ENCODE measurements at places on chromosomes 16 and 17.

DNA sequence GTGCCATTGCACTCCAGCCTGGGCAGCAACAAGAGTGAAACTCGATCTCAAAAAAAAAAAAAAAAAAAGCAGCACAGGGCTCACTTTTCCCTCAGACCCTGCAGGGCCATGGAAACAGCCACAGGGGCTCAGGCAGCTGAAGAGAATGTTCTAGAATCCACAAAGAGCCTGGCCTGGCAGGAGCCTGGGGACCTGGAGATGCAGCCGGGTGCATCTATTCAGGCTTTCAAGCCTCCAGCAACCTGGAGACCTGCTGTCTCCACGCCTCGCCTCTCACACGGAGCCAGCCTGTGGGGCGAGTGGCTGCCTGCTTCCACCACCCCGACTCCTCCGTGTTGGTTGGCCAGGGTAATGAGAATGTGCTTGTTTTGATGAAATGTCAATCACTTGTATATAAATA, 44.0 kb upstream of the MEAK7 start:
- no peak for DNase-seq

GRCh38 chr17:34899643-34900291, 61.5 kb downstream of the CCT6B start:
- no peak for DNase-seq

GRCh38 chr16:28193530-28194423, 18.0 kb downstream of the XPO6 start:
- DNase-seq: peak; percentile 75

GRCh38 chr17:49635121-49635520, 42.8 kb downstream of the SPOP start:
- DNase-seq: no peak

DNA sequence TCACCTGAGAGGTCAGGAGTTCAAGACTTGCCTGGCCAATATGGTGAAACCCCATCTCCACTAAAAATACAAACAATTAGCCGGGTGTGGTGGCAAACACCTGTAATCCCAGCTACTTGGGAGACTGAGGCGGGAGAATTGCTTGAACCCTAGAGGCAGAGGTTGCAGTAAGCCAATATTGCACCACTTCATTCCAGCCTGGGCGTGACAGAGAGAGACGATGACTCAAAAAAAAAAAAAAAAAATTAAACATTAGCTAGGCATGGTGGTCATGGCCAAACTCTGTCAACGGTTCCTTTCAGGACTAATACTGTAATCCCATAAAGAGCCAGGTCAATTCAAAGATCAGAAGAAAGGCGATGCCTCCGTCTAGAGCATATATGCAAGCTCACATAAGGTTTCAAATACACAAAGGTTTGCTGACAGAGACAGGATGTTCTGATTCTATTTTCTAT, 2.4 kb downstream of the RNF157 start:
- DNase-seq: no peak

DNA sequence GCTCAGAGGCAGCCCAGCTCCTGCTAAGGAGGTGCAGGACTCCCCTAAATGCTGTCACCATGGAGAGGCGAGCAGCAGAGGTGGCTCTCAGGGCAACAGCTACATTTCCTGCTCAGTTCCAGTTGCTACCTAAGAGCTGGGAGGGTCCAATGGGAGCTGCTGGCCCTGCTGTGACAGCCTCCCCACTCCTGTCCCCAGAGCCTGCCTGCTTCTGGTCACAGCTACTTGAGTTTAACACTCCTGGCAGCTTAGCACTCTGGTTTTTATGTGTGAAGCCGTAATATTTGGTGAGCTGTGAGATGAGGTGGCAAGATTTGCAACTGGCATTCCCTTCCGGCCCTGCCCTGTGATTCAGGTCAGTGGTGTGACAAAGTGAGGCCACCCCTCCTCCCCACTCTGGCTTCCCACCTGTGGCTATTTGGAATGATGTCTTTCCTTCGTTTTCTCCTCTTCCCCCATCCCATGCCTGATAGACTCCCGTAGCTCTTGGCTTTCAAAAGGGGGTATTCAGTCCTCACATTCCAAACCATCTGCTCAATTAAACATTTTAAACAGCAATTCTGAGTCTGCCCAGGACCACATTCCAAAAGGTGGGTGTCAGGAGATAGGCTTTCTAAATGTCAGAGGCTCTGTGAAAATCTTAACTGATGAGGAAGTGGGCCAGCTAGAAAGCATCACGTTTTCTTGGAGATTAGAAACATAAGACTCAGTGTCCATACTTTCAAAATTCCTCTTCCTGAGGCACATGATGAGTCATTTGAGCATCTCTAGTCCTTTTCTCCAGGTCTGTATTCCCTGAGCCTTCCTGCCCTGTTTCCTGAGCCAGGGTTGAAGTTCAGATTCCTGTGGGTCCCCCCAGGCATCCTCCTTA, 42.6 kb upstream of the SKAP1 start:
- DNase-seq: no peak

- no peak for DNase-seq
Observed at GRCh38 chr16:57865746-57866528, 63.6 kb upstream of the KIFC3 start.

DNA sequence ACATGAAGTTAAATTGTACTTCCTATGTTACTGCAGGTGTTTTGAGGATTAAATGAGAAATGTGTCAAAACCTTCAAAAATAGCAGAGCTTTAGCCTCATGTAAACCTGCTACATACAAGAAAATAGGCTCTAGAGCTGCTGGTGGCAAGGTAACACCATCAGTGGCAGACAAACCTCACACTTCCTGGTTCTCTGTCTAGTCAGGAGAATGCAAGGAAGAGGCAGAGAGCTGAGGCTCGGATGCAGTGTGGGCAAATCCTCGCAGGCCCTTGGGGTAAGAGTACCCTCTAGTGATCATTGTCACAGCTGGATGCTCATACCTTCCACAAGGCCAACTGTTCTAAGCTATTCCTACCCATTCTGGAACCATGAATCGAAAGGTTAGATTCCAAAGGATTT, 14.2 kb downstream of the CIAPIN1 start:
- no peak for DNase-seq

DNA sequence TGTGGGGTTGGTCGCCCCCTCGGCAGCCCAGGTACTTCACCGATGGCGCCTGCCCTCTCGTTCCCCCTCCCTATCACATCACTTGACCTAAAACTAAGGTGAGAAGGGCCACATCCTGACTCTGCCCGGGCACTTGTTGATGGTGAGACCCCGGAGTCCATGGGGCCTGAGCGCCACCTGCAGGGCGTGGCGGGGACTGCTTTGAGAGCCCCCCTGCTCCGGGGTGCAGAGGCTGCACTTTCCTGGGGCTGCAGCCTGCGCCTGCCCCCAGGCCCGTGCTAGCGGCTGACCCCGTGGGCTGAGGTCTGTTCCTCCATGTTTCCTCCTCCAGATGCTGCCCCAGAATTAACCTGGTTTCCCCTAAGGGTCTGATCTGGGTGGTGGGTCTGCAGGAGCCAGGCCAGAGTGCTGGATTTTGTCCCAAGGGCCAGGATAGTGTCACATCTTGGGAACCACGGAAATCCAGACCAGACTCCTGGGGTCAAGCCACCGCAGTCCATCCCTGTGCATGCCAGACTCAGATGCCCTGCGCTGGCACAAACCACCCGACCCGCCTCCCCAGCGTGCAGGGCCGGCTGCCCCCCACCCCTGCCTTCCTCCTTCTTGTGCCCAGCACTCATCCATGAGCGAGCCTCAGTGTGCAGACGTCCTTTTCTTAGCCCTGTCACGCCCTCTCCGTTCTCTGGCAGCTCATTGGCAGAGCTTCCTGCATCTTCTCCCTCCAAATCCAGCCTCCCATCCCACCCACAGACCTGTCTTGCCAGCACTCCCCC, 2.7 kb downstream of the NDUFAF8 start:
- DNase-seq: peak; percentile 75

DNA sequence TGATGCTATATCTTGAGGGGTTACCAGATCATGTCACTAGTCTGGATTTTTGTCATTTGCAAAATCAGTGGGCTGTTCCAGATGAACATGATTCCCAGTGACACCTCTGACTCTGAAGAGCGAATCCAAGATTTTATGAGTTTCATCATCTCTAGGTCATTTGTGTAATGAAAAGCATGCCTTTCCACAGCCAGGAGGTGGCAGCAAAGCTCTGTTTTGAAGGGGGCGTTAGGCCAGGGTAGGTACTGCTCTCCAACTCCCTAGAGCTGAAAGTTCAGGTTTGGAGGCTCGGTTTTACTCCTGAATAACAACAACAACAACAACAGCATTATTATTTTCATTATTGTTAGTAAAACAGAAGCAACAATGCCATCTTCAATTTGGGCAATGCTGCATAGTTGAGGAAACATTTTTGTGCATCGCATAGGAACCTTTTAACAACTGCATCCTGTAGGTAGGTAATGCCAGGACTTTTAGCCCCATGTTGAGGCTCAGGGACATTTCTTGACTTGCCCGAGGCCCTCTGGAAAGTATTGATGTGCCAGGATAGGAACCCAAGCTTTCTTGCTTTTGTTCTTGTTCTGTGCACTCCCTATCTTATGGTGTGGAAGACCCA, 77.0 kb downstream of the MYH13 start:
- DNase-seq: peak; percentile 46

DNA sequence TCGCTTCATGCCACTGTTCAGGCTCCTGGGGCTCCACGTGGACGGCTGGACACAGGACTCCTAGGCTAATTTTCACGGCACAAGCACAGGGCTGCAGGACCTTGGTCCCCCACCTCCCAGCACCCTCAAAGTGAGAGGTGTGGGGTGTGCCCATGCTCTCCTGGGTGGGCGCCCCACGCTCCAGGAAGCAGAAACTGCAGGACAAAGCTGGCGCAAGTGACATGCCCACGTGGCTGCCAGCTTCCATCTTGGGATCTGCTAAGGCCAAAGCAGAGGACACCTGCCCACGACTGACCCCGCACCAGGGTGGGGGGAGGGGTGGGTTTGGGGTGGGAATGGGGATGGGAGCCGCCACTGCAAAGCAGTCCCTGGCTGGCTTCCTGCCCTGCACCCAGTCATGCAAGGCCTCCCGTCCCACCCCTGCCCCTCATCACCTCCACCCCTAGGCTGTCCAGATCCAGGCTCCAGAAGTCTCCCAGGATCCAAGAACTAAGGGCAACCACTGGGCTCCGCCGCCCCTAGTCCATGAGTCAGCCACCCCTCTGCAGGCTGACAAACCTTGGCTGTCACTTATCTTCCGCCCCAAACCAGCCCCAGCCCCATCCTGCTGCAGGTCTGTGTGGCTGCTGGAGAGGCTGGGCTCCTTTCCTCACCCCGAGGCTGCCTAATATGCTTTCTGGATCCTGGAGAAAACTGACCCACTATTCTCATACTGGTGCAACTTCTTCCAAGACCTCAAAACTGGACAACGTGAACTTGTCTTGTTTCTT, 11.1 kb downstream of the USP6 start:
- no peak for DNase-seq

DNA sequence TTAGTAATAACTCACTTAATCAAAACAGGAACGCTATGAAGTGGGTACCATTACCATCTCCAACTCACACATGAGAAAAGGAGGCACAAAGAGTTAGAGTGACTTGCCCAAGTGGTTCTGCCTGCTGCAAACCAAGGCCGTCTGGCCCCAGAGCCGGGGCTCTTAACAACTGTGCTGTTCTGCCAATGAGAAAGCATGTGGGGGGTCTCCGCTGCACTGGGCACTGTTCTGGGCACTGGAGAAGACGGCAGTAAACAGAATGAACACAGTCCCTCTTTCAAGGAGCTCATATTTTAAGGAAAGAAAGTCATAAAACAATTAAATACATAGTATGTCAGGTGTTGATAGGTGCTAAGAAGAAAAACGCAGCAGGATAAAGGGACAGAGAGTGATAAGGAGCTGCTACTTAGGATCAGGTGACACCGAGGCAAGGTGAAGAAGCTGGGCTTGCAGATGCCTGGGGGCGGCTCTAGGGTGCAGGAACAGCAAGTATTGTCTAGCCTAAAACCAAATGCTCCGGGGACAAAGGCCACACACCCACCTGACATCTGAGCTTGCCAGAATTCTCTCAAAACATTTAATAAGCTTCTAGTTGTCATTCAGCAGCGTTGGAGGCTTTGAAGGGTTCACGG, 6.5 kb downstream of the STX8 start:
- no peak for DNase-seq

DNA sequence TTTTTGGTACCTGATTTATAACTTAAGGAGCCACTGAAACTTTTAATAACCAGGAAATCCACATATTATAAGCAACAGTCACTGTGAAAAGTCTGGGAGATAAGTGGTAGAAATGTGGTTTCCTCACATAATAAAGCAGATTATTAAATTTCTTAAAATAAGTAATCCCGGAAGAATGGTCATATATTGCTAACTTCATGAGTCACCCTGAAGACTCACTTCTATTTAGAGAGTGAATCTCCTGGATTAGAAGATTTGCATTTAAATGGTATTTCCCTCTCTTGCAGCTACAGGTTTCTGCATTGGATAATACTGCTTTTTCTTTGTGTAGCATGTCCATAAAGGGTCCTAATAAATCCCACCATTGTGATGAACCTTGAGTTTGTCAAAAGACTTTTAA, 1286.8 kb upstream of the CDH8 start:
- DNase-seq: no peak

GRCh38 chr16:1094601-1095449, 1.2 kb downstream of the C1QTNF8 start:
- DNase-seq: no peak

- DNase-seq: no peak
Observed at GRCh38 chr17:32020943-32021614, 13.9 kb downstream of the LRRC37B start.

- DNase-seq: no peak
Observed at GRCh38 chr17:63932721-63933120, 590 bp upstream of the CD79B start.

DNA sequence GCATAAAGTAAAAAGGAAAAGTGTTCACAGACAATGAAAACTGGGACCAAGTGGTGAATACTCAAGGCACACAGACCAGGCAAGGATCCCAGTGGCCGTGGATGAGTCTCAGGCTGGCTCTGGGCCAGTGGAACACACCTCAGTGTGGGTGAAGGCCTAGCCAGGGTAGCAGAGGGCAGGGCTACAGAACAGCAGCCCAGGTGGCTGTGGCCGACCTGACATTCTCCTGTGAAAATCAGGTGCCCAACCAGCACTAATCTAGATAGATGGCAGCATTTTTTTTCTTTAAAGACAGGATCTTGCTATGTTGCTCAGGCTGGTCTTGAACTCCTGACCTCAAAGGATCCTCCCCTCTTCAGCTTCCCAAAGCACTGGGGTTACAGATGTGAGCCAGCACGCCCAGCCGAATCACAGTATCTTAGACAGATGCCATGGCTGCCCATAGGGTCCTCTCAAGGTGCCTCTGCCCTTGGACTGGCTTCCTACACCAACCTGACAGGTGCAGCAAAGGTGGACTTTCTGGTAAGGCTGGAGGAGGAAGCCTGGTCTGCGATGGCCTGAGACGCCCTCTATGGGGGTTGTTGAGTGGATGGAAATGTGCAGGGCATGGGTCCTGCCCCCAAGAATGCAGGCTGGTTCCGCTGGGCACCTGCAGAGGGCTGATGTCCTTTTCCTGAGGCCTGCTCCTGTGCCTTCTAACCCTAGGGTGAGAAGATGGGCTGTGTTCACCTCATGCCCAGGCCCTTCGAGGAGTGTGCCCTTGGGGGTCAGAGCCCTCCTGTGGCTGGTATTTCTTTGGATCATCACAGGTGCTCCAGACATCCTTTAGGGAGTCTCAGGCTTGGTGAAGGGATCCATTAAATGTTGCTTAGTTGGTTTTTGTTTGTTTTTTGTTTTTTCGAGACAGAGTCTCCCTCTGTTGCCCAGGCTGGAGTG, 3.8 kb upstream of the P4HB start:
- no peak for DNase-seq

- no peak for DNase-seq
Observed at GRCh38 chr16:69176033-69176800, 10.7 kb upstream of the SNTB2 start.
